ACHN (cell line): ENCODE measurements at places on chromosomes 12 and 14.
A peak's percentile ranks its signal among the peaks of the same experiment; 100 is the strongest.

GRCh38 chr14:47976139-47976538 is 300.7 kb upstream of the MDGA2 start:
- no peak for DNase-seq

DNA sequence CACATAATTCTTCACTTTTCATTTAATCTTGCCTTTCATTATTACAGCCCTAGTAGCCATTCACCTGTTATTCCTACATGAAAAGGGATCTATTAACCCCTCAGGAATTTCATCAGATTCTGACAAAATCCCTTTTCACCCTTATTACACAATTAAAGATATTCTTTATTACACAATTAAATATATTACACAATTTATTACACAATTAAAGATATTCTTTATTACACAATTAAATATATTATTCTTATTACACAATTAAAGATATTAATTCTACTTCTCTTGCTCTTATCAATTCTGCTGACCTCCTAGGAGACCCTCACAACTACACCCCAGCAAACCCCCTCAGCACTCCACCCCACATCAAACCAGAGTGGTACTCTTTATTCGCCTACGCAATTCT is 77.1 kb downstream of the SINHCAF start:
- DNase-seq: no peak

DNA sequence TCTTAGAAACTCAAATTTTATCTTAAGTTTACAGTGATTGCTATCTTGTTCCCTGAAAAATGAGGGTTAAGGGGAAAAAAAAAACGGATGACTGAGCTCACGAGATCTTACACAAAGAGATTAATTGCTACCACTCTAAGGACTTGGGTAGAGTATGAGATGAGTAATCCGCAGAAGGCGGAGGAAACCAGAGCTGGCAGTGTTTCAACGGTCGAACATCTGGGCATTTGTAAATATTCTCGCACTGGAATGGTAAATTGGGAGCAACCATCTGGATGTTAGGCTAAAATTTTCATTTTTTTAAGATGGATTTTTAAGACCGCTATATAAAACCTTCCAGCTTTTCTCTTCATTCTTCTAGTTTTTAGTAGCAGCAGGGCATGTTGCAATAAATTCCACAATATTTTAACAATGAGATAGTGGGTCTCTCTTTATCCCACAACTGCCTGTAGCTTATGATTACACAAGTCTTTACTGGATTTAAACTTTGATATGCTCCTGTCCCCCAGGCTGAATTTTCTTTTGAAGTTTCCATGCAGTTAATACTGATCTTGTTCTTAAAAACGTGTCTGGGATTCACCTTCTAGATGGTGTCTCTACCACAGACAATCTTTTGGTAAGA is 1324.1 kb downstream of the AACS start:
- no peak for DNase-seq

- DNase-seq: no peak
Measured at GRCh38 chr12:12909995-12910420, 18.6 kb downstream of the GPRC5A start.

DNA sequence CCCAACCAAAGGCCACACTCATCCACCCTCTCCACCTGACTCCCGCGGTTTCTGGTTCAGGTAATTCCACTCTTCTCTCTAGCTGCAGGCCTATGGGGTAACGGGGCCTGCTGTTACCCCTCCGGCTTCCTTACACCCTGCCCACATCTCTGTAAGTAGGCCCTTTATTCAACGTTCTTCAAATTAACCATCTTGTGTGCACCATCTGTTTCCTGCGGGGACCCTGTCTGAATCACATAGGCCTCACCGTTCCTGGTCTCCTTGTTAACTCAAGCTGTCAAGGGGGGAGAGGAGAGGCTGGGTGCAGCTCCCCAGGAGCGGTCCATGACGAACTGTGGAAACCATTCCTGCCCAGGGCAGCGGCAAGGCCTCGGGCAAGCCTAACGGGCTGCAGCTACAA is 9.3 kb upstream of the DLK1 start:
- DNase-seq: no peak

DNA sequence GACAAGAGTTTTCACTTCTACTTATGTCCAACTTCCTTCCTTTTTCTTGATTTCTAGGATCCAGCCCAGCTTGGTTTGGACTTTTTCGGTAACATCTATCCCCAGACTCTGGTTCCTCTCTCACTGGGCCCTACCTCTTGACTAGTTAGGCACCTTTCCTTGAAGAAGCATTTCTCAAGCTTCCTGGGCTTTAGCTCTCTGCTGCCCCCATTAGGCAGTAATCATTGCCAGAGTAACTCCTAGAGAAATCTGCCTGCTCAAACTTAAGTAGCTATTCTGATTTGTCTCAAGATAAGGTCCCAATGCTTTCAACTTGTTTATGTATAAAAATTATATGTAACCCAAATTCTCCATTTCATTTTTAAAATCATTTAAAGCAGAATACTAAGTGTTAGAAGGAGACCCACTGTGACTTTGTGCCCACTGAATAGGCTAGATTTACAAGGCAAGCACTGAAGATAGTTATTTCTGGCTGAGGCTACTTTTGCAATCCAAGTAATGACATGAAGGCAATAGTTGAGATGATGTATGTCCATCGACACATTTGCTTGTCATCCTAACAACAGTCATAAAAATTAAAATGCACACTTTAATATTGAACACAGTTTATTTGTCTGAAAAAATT is 275.0 kb upstream of the G2E3 start:
- peak; percentile 57 for DNase-seq

DNA sequence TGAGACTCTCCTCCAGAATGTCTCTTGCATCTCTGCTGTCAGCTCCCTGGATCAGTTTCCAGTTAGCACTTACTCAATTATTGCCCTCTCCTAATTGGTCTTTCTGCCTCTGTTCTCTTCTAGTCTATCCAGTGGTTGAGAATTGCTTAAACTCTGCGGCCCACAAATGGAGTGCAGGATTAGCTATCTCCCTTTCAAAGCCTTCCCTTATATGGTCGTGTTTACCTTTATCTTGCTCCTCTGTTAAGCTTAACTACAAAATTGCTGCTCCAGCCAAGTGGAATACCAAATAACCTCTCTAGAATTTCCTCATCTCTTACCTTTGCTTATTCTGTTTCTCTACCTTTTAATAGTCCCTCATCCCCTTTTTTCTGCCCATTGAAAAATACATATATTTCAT is 132.7 kb downstream of the NRXN3 start:
- no peak for DNase-seq

DNA sequence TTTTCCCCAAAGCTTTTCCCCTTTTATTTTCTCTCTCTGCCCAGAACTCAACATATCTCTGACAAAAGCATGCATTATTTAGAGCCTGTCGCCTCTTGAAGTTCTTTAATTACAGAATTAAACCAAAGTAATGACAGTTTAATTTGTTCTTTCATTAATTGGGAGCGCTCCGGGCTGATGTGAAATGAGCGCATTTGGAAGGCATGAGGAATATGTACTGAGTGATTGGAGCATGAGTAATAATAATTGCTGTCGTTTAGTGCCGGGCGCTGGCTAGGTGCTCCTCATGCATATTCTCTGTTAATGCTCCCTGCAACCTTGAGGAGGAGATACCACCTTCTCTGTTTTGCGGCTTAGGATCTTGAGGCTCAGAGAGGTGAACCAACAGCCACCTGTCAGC is 120.5 kb downstream of the SLC25A47 start:
- no peak for DNase-seq

DNA sequence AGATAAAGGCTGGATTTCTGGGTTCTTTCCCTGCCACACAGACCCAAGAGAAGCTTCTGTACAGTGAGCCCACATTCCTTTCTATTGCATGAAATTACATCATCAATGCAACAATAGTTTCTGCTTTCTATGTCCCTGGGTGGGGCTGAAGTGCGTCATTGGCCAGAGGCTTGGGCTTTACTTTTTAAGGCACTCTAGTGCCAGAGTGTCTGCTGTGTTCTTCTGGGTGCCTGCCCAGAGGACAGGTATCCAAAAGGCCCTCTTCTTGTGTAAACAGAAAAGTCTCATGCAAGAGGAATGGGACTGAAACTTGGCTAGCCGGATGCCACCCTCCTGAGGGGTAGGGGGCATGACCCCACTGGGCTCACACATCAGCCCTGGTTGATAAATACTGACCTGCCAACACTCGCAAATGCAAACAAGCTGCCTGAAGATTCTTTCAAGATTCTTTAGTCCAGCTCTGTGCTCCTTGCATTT is 5.9 kb downstream of the KRT86 start:
- peak; percentile 99 for DNase-seq

- no peak for DNase-seq
Measured at GRCh38 chr12:114400925-114401324, 5.0 kb downstream of the TBX5 start.

GRCh38 chr12:79121486-79121885 is 256.9 kb downstream of the SYT1 start:
- peak; percentile 24 for DNase-seq

DNA sequence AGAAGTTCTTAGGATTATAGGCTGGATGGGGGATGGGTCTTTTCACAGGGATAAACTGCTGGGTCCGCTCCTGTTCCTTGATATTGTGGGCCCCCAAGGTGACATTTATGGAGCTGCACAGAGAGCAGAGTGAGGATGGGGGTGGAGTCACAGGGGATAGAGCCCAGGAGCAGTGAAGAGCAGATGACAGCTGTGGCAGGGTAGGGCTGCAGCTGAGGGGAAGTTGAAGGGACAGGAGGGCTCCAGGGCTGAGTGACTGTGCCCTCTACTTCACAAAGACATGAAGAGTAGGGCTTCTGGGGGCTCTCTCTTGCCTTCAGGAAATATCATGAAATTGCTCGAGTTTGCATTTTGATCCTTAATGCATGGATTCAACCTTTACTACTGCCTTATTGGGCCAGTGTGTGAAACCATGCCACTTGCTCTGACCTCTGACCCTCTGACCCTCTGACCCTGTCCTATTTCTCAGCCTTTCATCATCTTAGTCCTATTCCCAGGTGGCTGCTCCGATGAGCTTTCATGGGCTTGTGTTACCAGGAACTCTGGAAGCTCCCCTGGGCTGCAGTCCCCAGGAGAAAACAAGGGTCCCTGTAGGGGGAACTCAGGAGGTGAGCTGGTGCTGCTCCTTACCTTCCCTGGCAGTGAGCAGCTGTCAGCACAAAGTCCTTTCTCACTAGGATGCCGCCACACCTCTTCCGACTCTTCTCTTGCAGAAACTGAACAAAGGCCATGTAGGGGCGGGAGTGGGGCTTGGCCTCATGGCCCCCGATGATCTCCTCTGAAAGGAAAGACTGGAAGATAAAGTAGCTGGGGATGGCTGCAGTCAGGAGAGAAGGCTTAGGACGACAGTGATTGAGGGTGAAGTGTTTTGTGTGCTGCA is 1.6 kb downstream of the GZMH start:
- DNase-seq: no peak

DNA sequence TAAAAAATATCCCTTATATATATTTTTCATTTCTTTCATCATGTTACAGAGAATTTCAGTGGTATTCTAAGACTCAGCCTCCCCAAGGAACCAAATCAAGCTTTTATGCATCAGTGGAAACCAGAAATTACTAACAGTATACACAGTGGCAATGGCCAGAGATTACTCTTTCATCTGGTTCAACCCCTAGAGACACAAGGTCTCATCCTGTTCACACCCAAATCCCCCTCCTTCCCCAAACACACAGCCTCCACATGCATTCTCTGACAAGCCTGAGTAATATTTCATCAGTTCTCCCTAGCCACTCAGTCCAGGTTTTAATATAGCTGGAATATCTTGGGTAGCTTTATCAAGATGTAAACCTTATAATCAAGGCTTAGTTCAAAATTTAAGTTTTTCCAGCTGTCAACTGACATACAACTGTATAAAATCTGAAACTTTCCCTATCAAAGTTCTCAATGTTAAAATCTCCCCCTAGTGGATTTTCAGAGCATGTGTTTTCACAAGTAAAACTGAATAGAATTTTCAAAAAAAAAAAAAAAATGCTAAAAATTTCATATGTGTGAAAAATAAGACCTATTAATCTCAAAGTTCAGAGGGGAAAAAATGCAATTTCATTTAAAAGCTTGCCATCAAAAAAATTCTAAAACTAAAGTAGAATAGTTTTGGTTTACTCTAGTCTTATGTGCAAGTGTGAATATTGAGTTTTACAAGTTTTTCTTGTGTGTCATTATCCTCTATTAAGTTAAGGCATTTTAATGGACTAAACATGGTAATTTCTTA is 10.5 kb upstream of the SSTR1 start:
- DNase-seq: peak; percentile 18

GRCh38 chr14:68135566-68135965 is 316.0 kb downstream of the RAD51B start:
- DNase-seq: no peak

GRCh38 chr12:124406043-124406442 is 111.2 kb downstream of the RFLNA start:
- DNase-seq: no peak

GRCh38 chr14:92534932-92535643 is 21.5 kb downstream of the RIN3 start:
- no peak for DNase-seq

DNA sequence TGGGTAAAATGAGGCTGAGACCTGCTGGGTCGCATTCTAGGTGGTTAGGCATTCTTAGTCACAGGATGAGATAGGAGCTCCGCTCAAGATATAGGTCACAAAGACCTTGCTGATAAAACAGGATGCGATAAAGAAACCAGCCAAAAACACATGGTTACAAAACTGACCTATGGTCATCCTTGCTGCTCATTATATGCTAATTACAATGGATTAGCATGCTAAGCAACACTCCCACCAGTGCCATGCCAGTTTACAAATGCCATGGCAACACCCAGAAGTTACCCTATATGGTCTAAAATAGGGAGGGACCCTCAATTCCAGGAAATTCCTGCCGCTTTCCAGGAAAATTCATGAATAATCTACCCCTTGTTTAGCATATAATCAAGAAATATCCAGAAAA is 132.4 kb downstream of the BRMS1L start:
- DNase-seq: no peak

GRCh38 chr14:78450669-78451318 is 280.6 kb downstream of the NRXN3 start:
- DNase-seq: no peak

DNA sequence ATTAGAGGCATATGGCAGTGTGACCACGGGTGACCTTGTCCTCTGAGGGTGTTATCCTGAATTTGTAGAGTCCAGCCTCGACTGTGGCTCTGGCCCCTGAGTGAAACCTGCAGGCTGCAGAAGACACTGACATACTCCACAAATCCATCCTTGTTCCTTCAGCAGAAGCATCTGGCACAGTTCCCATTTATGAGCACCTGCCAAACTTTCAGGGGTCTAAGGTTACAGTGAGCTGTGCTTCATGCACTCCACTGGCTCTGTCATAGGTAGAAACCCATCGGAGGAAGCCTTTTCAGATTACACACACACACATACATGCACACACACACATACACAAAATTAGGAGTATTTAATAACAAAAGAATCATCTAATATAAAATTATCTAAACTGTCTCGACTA is 13.6 kb upstream of the NUAK1 start:
- no peak for DNase-seq

DNA sequence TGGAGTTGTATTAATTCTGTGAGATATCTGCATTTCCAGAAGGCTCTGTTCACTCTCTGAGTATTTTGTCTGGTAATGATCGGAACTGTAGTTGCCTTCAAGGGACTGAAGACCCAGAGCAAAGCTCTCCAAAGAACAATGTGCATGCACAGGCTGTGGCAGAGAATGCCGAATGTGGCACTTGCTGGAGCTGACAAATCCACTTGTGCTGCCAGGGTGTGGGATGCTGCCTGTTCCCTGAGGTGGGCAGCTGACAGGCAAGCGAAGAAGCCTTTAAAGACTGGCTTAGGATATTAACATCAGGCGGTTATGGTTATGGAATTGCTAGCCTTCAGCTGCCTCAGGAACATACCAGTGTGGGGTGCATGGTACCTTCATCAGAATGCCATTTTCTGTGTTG is 419.9 kb upstream of the ATP2B1 start:
- no peak for DNase-seq
